Kidney glomerular epithelial cell (primary cell): ENCODE measurements at places on chromosomes 5 and 9.
A peak's percentile ranks its signal among the peaks of the same experiment; 100 is the strongest.

GRCh38 chr9:38036359-38037084 lies 32.5 kb downstream of the SHB start:
- DNase-seq = peak; percentile 47

- no peak for DNase-seq
These were observed 174.9 kb upstream of the MVB12B start for GRCh38 chr9:126151686-126152134.

GRCh38 chr5:135337064-135337463 lies 62.0 kb downstream of the MACROH2A1 start:
- no peak for DNase-seq

- no peak for DNase-seq
These were observed 150.0 kb downstream of the CDC42SE2 start for GRCh38 chr5:131413605-131414559.

DNA sequence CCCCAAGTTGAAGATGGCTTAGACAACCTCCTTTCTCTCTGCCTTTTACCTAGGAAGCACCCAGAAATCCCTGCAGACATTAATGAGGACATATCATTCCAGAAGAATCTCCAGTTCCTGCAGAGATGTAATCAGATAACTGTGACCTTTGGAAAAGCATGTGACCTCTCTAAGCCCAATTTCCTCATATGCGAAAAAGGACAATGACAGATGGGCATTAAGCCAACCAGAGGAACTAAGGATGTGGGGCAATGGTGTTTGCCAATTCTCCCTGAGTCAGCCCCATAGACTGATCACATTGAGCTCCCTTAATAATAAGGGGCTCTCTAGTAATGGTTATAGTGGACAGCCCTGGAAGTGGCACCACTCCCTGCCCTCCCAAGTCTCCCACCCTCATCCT lies 10.1 kb upstream of the FOXI1 start:
- DNase-seq = no peak
